ENCODE measurements at places on chromosomes 7 and 10.

GRCh38 chr7:33854801-33855350 lies 50.5 kb upstream of the BMPER start:
- no peak for DNase-seq

DNA sequence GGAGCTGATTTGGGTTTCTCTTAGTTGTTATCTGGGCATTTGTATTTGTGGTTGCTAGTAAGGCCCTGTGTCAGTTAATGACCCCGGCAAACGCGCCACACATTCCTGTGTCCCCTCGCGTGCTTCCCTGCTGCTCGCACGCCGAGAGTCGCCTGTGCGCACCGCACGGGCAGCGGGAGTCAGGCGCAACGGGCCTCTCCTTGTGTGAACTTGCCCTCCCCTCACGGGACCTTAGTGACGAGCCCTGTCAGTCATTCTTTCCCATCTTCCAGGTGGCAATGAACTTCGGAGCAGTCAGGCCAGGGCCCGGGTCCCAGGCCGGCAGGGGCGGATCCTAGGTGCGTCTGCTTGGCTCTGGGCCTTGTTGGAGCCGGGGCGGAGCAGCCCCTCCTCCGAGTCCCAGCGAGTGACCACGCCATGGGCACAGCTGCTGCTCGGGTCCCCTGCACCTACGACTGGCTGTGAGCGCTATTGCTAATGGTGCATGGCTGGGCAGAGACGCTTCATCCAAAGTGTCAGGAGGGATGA lies 12.4 kb upstream of the PRKAR1B start:
- no peak for DNase-seq

- no peak for DNase-seq
Measured at GRCh38 chr7:36360244-36360643, 29.4 kb upstream of the ANLN start.

GRCh38 chr7:100080907-100081534 lies 502 bp downstream of the ZNF3 start:
- DNase-seq, result no peak

- no peak for DNase-seq
Measured at GRCh38 chr10:119655566-119656001, 4.4 kb downstream of the BAG3 start.

DNA sequence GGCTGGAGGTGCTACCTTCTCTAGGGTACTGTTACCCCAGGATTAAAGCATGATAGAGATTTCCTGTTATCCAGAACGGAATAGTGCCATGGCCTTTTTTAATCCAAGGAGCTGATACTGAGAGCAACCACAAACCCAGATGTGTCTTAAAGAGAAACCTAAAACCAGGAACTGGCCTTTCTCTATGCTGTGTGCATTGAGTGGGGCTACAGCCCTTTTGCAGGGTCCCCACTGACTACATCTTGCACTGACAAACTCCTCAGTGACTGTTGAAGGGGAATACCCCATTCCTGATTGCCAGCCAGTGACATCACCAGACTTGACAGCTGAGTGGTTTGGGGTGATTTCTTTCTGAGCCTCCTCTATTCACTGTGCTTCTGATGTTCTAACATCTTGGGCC lies 81.9 kb upstream of the CAPZA2 start:
- no peak for DNase-seq

DNA sequence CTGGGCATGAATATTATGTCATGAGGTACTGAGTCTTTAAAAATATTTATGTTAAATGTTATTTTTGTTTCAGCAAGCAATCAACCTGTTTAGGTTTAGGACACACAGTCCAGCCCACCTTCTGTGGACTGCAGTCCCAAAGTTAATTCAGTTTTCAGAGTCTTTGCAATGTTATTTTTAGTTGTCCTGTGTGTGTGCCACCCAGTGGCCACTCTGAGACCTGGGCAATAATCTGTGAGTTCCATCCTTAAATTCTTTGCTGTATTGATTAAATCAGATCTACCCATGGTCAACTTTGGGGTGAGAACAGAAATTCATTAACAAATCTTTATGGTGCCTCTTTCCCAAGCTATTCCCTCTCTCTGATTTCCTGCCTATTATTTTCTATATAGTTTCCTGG lies 415.1 kb downstream of the CCSER2 start:
- no peak for DNase-seq

GRCh38 chr10:44998146-44998631 lies 2.5 kb upstream of the ZNF22 start:
- no peak for DNase-seq

- DNase-seq, result no peak
Measured at GRCh38 chr10:129883626-129884397, 80.3 kb downstream of the EBF3 start.

DNA sequence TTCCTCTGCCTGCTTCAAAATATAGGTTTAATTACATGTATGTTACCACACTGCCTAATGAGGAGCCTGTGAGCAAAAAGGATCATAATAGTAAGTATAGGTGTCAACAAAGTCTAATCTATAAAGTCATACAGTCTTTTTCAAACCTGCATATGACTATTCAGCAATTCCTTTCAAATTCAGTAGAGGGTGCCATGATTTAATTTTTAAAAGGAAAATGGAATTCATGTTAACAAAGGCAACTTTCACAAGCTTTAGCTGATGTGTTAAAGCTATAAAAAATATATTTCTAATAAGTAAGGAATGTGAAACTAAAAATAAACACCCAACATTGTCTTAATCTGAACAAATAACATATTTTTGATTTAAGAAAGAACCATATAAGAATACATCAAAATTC lies 52.1 kb downstream of the MPP7 start:
- DNase-seq, result no peak

DNA sequence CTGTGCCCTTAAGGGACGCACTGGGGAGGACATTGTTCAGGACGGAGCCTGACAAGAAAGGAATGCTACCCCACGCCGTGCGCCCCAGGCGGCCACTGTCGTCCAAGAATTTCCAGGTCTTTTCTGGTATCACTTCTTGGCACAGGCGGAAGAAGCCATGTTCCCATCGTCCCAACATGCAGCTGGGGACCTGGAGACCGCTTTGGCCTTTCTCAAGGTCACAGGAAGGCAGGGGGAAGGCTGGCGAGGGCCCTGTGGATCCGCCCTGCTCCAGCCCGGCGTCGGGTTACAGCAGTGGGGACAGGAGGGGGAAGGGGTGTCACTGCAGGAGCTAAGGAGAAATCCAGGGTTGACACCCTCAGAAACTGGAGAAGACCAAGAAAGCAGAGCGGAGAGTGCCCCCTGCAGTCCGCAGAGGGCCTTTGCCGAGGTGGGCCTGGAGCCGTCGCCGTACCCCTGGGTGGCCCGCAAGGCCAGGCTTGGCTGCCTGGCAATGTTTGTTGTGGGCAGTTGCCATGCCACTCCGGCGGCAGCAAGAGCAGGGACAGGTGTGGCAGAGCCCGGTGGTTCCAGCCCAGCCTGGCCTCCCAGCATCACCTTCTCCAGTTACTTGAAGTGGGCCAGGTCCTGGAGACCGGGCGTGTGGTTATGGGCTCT lies 104.1 kb downstream of the LHPP start:
- peak; percentile 22 for DNase-seq

DNA sequence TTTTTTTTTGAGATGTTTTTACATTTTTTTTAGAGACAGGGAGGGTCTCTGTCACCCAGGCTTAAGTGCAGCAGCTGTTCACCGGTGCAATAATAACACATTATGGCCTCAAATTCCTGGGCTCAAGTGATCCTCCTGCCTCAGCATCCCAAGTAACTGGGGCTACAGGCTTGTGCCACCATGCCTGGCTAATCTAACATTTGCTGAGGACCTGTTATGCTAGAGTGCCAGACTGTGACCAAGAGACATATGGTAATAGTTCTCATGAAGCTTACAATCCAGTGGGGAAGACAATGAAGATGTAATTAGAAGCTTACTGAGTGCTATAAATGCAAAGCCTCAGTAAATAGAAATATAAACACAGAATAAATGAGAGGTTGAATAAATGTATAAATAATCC lies 17.6 kb upstream of the ORC5 start:
- DNase-seq, result no peak

DNA sequence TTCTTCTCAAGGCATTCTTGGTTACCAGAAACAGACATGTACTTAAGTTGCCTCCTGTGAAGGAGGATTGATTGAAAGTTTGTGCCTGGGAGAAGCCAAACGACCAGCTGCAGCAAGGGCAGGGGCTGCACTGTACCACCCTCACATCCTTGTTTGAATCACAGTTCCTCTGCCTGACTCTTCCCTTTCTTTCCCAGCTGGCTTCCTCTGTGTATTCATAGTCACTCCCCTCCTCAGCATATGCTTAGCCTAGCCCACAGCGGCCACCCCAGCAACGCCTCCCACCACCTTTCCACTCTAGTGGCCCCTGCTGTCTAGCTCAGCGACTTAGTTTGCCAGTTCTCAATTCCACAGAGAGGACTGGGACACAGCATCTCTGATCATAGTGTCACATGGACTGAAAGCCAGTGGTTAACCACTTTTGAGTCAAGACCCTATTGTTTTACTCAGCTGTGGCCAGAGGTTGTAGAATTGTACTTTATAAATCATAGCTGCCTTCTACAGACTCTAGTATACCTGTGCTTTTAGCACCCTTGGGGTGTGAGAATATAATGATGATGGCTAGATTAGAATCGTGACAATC lies 643.0 kb downstream of the SUGCT start:
- DNase-seq, result no peak

- DNase-seq, result no peak
Measured at GRCh38 chr10:115956225-115957011, 316.6 kb downstream of the GFRA1 start.

GRCh38 chr10:101580486-101581399 lies 7.3 kb downstream of the POLL start:
- DNase-seq, result no peak

- DNase-seq, result no peak
Measured at GRCh38 chr7:127755521-127755920, 103.5 kb downstream of the SND1 start.

DNA sequence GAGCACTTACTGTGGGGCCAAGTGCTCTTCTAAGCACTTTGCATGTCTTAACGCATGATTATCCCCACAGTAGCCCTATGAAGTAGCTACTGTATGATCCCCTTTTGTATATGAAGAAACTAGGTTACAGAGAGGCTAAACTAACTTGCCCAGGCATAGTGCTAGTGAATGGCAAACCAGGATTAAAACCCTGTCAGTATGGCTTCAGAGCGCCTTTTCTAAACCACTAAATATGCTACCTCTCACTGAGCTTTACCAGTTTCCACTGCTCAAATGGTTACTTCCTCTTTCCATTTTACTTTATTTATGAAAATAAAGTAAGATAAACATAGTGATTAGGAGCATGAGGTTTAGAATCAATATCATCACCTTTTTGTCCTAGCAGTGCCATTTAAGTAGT lies 73.6 kb downstream of the PODXL start:
- DNase-seq, result no peak

- no peak for DNase-seq
Measured at GRCh38 chr7:33981226-33981625, 75.9 kb downstream of the BMPER start.

DNA sequence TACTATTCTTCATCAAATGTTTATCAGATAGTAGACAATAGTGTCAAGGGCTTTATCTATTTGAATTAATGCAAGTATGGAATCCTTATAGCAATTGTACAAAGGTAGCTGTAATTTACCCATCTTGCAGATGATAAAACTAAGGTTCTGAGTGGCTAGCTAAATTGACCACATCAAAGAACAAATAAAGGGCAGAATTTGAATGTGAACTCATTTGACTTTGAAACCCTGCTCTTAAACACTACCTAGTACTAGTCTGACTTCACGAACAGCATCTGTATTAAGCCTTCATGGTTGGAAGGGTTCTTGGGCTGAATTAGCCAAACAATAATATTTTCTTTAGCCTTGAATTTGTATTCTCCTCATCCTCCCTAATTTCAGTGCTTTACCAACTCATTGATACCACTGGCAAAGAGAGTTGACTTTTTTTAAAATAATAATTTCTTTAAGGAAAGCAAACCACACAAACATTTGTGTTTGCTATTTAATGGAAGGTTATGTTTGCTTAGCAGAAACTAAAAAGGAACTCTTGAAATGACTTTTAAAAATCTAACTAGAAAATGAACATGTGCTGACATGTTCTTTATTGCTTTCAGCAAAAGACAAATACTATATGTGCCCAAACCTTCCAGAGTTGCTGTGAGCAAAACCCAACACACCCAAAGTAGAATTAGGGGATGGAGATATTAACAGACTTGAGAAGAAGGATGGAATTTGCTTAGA lies 322.6 kb downstream of the RNLS start:
- DNase-seq, result no peak

- no peak for DNase-seq
Measured at GRCh38 chr10:46239247-46239646, 47.5 kb upstream of the ANTXRL start.

GRCh38 chr7:50196719-50197118 lies 103.7 kb upstream of the ZPBP start:
- no peak for DNase-seq

GRCh38 chr10:49752584-49752983 lies 9.5 kb downstream of the OGDHL start:
- DNase-seq, result no peak

- DNase-seq, result no peak
Measured at GRCh38 chr10:43255634-43256431, 11.0 kb downstream of the RASGEF1A start.

DNA sequence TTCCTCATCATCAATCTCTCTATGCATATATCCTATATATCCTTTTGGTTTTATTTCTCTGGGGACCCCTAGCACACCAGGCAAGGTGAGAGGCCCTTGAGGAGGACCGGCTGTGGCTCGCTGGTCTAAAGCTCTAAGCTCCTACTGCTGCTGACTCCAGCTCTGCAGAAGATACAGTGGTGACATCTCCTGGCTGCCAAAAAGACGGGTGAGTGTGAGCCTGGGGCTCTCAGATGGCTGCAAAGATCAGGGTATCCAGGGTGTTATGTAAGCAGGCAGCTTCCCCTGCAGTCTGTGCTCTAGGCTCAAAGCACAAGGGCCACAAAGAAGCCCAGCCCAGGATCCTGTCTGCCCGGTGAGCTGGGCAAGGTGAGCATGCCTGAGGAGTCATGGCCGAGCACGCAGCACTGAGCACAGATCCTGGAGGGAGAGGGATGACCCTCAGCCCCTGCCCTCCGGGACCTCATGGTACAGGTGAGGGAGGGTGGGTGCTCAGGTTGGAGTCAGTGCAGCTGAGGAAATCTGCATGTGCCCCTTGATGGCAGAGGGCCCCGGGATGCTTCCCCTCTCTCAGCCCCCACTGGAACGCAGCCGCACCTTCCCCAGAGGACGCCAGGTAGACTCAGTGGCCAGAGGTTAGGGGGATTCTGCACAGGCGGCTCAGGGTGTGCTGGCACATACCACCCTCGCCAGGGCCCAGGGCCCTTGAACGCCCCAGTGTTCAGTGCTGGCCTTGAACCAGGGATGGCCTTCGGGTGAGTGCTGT lies 95.4 kb upstream of the INSIG1 start:
- no peak for DNase-seq

GRCh38 chr7:102103027-102103372 lies 183.7 kb upstream of the SH2B2 start:
- no peak for DNase-seq

DNA sequence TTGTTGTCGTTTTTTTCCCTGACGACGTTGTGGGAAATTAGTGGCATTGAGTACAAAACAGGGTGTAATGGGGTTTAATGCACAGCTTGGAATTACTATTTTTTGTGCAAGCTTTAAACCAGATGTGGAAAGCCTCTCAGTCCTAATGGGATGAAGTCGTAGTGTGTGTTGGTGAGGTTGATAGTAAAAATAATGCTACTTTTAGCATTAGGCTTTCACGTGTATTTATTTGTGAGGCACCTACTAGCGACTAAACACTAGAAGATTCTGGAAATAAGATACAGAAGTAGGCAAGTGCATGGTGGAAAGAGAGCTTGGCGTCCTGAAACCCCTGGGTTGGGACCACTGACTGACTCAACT lies 588 bp upstream of the ORC5 start:
- no peak for DNase-seq

Measured in amygdala (tissue), 56 donors.